Astrocyte of the spinal cord (primary cell): ENCODE measurements at places on chromosomes 7 and 10.
A peak's percentile ranks its signal among the peaks of the same experiment; 100 is the strongest.

GRCh38 chr10:91782539-91782938 is 15.7 kb upstream of the TNKS2 start:
- no peak for DNase-seq

- peak; percentile 51 for DNase-seq
Observed at GRCh38 chr7:28078036-28078901, 102.3 kb downstream of the JAZF1 start.

DNA sequence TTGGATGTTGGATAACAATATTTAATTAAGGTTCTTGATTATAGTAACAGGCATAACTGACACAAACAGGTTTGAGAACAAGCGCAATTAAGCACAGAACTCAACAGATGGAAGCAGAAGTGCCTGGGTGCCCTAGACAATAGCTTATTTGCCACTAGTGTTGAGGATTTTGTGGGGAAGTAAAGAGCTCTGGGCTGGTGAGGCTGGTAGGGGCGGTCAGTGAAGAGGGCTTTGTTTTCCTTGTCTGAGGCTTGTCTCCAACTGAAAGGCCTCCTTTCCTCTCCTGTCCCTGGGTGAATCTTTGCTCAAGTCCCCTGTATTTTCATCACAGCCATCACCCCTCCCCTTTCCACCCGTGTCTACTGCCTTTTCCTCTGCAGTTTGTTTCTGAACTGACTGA is 104.6 kb downstream of the KAT6B start:
- no peak for DNase-seq

GRCh38 chr10:132163278-132163765 is 23.4 kb upstream of the DPYSL4 start:
- no peak for DNase-seq

DNA sequence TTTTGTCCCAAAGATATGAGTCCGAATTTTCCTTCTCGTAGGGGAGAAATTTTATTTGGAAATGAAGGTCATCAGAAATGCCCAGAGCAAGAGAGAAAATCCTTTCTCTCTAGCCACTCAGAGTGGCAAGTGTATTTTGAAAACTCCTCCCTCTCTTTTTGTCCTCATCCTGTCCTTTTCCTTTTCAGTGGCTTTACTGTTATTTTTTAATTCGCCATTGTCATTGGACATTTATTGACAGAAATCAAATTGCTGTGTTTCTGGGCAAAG is 39.6 kb downstream of the TET1 start:
- no peak for DNase-seq

GRCh38 chr10:86862373-86862772 is 95.0 kb downstream of the MMRN2 start:
- DNase-seq, result no peak

- DNase-seq, result peak; percentile 72
Observed at GRCh38 chr7:102390697-102391484, 5.3 kb upstream of the PRKRIP1 start.

- DNase-seq, result no peak
Observed at GRCh38 chr10:123061865-123062264, 53.1 kb downstream of the ACADSB start.

GRCh38 chr7:93176992-93177580 is 28.9 kb upstream of the SAMD9L start:
- no peak for DNase-seq

DNA sequence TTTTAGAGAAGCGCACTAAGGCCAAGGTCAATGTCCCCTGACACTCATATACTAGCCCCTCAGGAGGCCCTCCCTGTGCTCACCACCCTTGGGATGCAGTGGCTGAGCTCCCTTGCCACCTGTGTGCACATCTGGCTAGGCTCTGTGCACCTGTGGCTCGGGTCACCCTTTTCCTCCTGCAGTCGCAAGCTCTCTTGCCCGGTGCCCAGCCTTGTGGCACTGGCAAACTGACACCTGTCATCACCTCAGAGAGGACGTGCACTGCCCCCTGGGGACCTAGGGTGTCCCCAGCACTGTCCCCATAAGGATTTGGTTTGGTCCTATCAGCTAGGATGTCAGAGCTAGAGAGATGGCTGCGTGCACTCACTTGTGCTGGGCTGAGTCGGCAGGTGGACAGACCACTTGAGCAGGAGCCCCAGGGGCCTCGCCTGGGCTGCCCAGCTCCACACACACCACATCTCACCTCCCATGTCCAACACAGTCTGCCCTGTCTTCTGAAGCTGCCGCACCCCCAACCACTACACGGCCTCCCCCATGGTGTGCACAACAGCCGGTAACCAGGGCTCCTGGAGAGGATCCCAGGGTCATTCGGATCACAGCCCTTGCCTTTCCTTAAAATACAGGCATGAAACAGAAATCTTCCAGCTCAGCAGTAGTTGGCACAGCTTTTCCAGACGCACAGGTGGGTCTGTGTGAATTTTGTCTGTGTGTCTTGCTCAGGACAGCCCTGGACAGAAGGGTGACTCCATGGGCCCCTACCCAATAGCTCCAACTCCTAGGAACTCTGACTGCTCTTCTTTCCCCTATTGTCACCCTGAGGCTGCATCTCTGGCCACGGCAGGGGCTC is 111.0 kb downstream of the GRID1 start:
- DNase-seq, result no peak

GRCh38 chr10:103696411-103697145 is 158.8 kb downstream of the SH3PXD2A start:
- DNase-seq, result peak; percentile 94

DNA sequence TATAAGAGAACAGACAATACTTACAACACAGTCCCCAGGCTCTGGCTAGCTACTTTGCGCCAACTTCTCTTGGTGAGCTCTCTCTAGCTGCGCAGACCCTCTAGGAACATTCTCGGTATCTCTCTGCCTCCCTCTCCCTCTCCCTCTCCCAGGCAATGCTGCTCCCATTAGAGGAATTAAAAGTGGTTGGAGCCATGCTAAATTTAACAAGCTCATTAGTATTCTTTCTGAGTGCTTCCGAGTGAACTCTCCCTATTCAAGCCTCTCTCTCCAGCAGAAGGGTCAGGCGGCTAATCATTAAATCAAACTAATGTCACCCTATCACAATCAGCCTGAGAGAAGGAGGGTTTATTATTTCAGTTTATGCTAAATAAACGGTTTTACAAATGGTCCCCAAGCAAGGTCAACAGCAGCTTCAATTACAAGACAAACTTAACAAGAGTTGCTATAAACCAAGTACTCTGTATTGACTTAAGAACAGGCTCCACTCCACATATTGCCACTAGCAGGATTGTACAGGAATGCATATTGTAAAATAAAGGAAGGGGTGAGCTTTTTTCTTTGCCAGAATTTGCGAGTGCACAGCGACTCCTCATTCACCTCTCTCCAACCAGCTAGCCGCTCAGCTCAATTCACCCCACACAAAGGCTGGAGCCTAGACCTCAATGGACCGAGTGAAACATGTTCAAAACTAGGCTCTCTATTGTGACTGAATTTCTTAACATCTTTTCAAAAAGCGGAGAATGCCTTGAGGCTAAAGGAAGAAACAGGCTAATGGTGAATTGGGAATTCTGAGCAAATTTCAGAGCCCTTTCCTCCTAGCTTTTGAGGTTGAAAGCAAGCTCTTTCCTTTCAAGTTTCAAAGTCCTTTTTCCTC is 84.4 kb downstream of the GLI3 start:
- DNase-seq, result no peak

DNA sequence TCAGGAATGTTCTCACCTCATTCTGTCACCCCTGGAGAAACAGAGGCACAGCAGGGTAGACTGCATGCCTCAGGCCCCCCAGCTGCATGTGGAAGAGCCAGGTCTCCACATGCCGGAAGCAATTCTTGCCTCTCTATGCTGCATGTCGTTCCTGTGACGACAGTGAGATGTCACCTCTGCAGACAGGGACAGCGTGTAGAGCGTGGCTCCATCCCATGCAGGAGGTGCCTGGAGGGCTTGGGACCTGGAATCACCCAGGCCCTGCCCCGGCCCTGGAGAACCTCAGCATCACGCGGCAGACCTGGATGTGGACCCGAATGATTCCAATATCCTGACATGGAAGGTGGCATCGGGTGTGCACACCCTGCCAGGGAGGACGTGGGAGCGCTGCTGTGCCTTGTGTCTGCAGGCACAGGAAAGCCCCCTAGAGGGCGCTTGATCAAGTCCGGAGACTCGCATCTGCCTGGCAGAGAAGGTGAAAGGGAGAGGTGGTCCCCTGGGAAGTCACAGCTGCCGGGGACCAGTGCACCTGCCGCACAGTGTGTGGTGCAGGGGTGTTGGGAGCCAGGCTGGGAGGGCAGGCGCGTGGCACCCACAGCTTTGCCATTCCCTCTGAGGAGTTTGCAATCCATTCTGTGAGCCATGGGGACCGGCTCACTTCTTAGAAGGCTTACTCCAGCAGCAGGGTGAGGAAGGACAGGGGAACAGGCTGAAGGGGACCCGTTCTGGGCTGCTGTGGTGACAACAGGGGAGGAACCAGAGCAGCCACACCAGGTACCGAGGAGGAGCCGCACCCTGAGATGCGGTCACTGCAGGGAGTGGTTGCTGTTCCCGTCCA is 45.3 kb upstream of the EN2 start:
- DNase-seq, result no peak

GRCh38 chr7:140435252-140435895 is 31.5 kb downstream of the RAB19 start:
- DNase-seq, result no peak

DNA sequence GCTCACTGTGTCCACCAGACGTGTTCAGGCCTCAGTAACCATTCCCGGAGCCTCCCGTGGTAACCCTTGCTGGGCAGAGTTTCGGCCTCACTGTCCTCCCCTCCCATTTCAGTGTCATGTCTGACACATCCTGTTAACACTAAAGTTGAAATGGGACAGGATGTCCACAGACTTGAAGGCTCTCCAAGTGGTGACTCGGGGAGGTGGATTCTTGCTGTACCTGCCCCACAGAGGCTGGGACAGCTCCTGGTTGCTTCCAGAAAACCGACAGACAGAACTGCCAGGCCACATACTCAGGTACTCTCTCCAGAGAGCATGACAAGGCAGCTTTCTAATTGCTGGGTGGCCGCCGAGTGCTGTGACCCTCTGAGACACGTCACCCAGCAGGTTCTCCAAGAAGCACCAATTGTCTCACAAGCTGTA is 17.9 kb upstream of the CYTH3 start:
- DNase-seq, result no peak

- DNase-seq, result no peak
Observed at GRCh38 chr7:7883394-7883793, 85.2 kb upstream of the GLCCI1 start.

- peak; percentile 14 for DNase-seq
Observed at GRCh38 chr7:110170841-110171240, 920.1 kb upstream of the LRRN3 start.

DNA sequence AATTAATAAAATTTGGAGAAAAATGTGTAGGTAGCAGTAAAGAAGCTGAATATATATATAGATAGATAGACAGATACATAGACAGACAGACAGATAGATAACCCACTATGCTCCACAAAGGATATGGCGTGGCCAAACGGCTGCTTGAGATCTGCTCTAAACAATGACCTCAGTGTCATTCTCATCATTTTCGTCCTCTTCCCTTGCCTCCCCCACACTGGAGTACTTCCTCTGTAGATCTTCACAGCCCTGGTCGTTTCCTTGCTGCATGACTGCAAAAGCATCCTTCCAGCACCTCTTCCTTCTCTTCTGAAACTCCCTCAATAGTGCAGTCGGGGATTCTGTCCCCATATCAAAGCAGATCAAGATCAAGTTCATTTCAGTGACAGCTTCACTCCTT is 35.6 kb upstream of the ATP6V0A4 start:
- no peak for DNase-seq

GRCh38 chr10:88952647-88953111 is at the start of gene ACTA2:
Gene ACTA2, minus strand, starts transcription at chr10:88952773. Its CDS starts 3,843 bp downstream, at chr10:88948930.
- peak; percentile 64 for DNase-seq

GRCh38 chr10:61765176-61766087 is 102.7 kb downstream of the CABCOCO1 start:
- no peak for DNase-seq

GRCh38 chr10:110754375-110755105 is 110.4 kb downstream of the RBM20 start:
- DNase-seq, result no peak

GRCh38 chr7:129612112-129613015 is 844 bp downstream of the NRF1 start:
- peak; percentile 55 for DNase-seq

- peak; percentile 62 for DNase-seq
Observed at GRCh38 chr7:101678658-101679057, 49.6 kb upstream of the MYL10 start.

DNA sequence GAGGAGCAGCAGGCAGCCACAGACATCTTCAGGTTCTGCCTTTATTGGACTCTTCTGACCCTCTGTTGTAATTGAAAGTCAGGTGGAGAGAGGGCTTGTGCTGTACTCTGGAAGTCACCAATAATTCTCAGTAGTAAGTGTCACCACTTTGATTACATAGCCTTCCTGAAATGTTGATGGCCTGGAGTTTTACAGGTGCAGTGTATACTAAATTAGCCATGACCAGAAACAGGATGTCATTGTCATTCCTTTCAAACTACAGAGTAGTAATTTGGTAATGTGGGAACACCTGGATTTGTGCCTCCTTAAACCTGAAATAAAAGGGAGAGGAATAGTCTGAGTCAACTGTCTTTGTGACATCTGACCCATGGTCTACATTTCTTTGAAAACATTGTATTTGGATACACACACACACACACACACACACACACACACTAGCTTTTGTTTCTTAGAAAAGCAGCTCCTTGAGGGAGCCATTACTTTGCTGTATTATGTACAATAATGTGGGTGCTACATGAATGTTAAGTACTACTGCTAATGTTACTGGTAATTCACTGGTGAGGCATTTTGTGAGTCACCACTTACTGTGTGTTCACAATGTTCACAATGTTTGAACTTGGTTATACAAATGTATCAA is 19.6 kb downstream of the ARL4A start:
- DNase-seq, result peak; percentile 68

- DNase-seq, result peak; percentile 88
Observed at GRCh38 chr7:14457568-14458453, 444.7 kb downstream of the DGKB start.

DNA sequence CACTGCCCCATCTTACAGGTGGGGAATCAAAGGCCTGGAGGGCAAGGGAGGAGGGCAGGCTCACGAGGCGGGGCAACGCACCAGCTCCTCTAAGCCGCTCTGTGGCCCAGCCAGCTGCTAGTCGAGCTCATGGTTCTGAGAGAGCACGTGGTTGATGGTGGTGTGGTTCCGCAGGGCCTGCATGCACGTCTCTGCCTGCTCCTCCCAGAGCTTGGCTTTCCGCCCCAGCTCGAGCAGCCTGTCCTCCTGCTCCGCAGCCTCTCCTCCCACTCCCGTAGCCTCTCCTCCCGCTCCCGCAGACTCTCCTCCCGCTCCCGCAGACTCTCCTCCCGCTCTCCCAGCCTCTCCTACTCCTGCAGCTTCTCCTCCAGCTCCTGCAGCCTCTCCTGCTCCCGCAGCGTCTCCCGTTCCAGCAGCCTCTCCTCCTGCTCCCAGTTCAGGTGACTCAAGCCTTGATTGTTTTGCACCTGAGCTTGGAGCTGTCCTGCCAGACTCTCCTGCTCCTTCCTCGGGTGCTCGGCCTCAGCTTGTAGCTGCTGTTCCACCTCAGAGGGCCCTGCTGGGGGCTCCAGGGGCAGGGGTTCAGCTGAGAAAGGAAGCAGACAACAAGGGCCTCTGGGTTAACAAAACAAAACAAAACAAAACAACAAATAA is 19.1 kb upstream of the MTPAP start:
- DNase-seq, result no peak

- DNase-seq, result no peak
Observed at GRCh38 chr7:70542750-70543376, 589.1 kb upstream of the GALNT17 start.
